Neural crest cell (in vitro differentiated cells): ENCODE measurements at places on chromosomes 3 and 15. TPM values are rescaled to one million over a fixed set of nuclear protein-coding genes. Genes with fewer than 3 reads are reported as not detected.

GRCh38 chr15:57282686-57283085 lies 93.6 kb upstream of the CGNL1 start:
- H3K27ac ChIP-seq: no peak overlapping the region
- H3K36me3 ChIP-seq: peaks cover 50% of the 10 kb centered on the region
- H3K4me1 ChIP-seq: peaks cover 31% of the 10 kb centered on the region
- no peak overlapping the region for H3K4me3 ChIP-seq

DNA sequence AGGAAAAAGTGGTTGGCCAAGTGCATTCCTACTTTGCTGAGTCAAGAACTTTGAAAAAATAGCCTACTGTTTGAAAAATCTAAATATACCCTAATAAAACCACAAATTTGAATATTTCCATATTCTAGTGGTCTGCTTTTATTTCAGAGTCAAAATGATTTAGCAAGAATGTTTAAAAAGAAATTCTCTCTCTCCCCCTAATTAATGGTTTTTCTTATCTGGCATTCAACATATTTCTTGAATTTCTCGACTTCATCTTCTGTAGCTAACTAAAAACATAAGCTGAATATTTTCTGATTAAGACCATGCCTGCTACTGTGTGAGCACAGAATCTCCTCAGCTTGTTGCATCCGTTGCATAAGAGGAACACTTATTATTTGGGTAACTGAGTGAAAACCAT lies 563.5 kb upstream of the TBL1XR1 start:
- DNase-seq: no peak
- H3K4me1 ChIP-seq: peaks cover 19% of the 10 kb centered on the region
- H3K36me3 ChIP-seq: peaks cover 11% of the 10 kb centered on the region
- no peaks in the 10 kb centered on the region for H3K27me3 ChIP-seq

DNA sequence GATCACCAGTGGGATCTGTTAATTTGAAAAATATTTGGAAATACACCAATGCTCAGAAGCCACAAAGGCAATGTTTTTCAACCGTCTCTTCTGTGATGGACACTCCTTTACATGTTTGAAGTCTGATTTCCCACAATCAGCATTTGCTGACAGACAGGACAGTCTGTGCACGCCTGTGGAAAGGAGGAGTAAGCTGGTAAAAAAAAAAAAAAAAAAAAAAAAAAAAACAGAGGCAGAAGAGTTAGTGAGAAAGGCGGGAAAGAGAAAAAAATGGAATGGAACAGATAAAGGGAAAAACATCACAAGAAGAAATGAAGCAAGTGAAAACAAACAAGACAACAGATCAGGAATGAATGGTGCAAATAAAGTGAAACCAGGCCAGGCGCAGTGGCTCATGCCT lies 35.0 kb downstream of the PRTG start:
- H3K27me3 ChIP-seq: no peaks in the 10 kb centered on the region
- H3K36me3 ChIP-seq: peaks cover 16% of the 10 kb centered on the region
- H3K27ac ChIP-seq: peak overlapping the region; percentile 16
- H3K4me3 ChIP-seq: peak overlapping the region; percentile 66
- DNase-seq: no peak
- peaks cover 87% of the 10 kb centered on the region for H3K4me1 ChIP-seq

- DNase-seq: no peak
- H3K27me3 ChIP-seq: no peaks in the 10 kb centered on the region
- no peak overlapping the region for H3K27ac ChIP-seq
These were observed 190.5 kb downstream of the GREM1 start for GRCh38 chr15:32908135-32908801.

DNA sequence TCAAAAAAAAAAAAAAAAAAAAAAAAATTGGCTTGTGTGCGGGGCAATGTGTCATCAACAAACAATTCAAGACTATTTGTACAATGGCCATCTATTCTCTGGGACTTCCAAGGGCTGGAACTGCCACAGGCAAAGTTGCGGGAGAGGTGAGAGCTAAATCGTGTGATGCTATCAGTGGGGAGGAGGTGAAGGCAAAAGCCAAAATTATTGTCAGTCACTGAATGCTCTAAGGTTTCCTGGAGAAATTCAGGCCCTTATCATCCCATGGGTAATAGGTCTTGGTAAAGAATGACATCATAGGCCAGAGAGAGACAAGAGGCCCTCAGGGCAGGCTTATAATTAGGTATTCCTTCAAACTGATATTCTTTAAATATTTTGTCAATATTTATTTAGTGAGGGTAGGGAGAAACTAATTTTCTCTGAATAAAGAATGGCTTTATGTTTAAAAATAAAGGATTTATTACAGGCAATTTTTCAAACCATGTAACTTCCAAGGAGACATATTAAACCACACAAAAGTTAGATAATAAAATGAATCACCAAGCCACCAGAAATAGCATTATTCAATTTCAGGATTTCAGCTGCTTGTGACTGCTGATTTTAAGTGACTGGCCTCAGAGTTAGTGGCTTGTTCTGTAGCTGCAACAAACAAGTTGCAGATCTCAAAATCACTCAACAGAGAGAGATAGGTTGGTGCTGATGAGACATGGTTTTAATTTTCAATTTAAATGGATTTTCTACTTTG lies 226.3 kb upstream of the MRPL3 start:
- no peak for DNase-seq
- H3K27ac ChIP-seq: no peak overlapping the region
- no peak overlapping the region for H3K4me3 ChIP-seq
- no peaks in the 10 kb centered on the region for H3K36me3 ChIP-seq
- no peaks in the 10 kb centered on the region for H3K27me3 ChIP-seq

The CGNL1 gene
- 1.2 and 1.3 TPM in 2 replicates for total RNA-seq

DNA sequence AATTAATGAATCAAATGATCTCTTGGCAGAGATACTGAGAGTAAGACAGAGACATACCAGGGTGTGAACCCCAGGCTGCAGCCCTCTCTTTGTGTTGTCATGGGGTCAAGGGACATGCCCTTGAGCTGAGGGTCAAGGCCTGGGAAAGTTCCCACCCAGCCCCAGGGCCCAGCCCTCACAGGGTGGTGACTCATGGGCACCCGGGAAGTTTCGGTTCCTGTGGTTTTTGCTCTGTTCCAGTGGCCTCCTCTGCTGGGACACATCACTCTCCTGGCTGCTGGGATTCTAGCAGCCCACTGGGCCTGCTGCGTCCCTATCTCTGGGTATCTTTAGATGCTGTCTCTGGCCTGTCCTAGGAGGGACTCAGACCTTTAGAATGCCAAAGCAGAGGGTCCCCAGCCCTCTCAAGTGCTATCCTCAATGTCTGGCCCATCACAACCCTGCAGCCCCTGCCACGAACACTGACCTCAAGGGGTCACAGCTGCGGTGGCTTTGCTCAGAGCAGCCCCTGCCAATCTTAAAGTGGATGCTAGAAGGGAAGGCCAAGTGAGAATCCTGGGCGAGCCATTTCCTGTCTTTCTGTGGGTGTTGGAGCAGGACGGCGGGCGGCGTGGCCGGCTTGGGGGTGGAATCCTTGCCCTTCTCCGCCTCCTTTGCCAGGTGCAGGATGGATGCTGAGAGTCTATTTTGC lies 148.4 kb upstream of the TLE3 start:
- H3K4me3 ChIP-seq: no peak overlapping the region
- peaks cover 54% of the 10 kb centered on the region for H3K4me1 ChIP-seq
- H3K27ac ChIP-seq: peak overlapping the region; percentile 75
- H3K27me3 ChIP-seq: peaks cover 5% of the 10 kb centered on the region
- no peaks in the 10 kb centered on the region for H3K36me3 ChIP-seq

GRCh38 chr3:73605861-73606260 lies 18.9 kb downstream of the PDZRN3 start:
- no peak overlapping the region for H3K4me3 ChIP-seq
- no peak overlapping the region for H3K27ac ChIP-seq
- peaks cover 38% of the 10 kb centered on the region for H3K4me1 ChIP-seq
- peaks cover 2% of the 10 kb centered on the region for H3K36me3 ChIP-seq
- no peaks in the 10 kb centered on the region for H3K27me3 ChIP-seq

- no peak overlapping the region for H3K27ac ChIP-seq
- H3K27me3 ChIP-seq: no peaks in the 10 kb centered on the region
- peaks cover 13% of the 10 kb centered on the region for H3K4me1 ChIP-seq
- H3K36me3 ChIP-seq: no peaks in the 10 kb centered on the region
- DNase-seq: no peak
These were observed 810.5 kb upstream of the NECTIN3 start for GRCh38 chr3:110261141-110261540.

The STRIT1 gene
- total RNA-seq: not detected in 2 replicates

DNA sequence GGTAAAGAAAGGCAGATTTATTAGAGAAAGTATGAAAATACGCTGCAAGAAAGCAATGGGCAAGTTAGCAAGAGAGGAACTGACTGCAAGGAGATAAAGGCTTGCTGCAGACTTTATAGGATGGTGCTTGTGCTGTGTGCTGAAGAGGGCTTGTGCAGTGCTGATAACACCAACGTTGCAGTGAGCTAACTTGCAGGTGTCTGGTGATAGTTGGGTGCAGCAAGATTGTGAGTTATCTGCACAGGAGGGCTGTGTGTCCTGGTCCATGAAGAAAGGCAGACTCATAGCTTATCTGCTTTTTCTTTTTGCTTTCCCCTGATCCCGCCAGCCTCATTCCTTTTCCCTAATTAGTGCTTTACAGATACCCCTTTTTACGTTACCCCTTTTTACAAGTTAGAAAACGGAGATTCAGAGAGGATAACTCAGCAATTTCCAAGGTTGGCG lies 58.0 kb upstream of the ZNF148 start:
- H3K27me3 ChIP-seq: no peaks in the 10 kb centered on the region
- H3K4me1 ChIP-seq: peaks cover 8% of the 10 kb centered on the region
- no peaks in the 10 kb centered on the region for H3K36me3 ChIP-seq
- no peak for DNase-seq

GRCh38 chr15:68844856-68845550 lies 24.3 kb upstream of the ANP32A start:
- H3K27me3 ChIP-seq: peaks cover 66% of the 10 kb centered on the region
- H3K4me1 ChIP-seq: peaks cover 7% of the 10 kb centered on the region
- H3K4me3 ChIP-seq: no peak overlapping the region
- no peak for DNase-seq

The LDHAL6B gene
- total RNA-seq: not detected in 2 replicates

DNA sequence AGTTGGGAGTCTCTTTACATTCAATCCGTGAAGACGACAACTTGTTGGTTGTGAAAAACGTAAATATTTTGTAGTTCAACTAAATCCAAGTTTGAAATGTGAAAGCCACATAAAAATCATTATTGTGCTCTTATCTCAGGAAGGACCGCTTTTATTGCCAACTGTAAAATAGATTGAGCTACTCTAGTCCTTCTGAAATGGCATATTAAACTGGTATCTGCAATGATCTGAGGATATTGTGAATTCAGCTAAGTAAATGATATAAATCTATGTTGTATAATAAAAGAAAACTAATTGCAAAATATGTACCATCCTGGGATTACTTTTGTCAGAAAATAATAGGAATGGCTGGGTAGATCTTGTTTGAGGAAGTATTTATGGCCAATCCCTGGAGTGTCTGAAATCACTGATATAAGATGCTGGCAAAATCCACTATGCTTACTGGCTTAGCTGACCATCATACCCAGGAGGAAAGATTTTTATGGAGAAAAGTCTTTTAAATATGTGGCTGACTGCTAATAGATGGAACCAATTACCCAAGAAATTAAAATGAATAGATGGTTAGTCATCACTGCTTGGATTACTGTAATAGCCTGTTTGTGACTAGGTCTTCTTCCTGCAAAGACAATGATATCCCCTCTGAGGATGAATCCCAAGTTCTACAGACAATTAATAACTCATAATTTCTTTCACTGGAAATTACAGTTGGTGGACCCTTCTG lies 191.8 kb downstream of the SEMA6D start:
- H3K27ac ChIP-seq: no peak overlapping the region
- no peaks in the 10 kb centered on the region for H3K27me3 ChIP-seq
- no peak for DNase-seq
- H3K4me1 ChIP-seq: peaks cover 7% of the 10 kb centered on the region
- H3K36me3 ChIP-seq: peaks cover 6% of the 10 kb centered on the region

- peaks cover under 1% of the 10 kb centered on the region for H3K4me1 ChIP-seq
- H3K27ac ChIP-seq: no peak overlapping the region
- H3K36me3 ChIP-seq: no peaks in the 10 kb centered on the region
- DNase-seq: no peak
- no peak overlapping the region for H3K4me3 ChIP-seq
These were observed 66.0 kb downstream of the KBTBD8 start for GRCh38 chr3:67064105-67064504.
